ENCODE measurements at places on chromosomes 1 and 21. TPM values are rescaled to one million over a fixed set of nuclear protein-coding genes. Genes with fewer than 3 reads are reported as not detected.

DNA sequence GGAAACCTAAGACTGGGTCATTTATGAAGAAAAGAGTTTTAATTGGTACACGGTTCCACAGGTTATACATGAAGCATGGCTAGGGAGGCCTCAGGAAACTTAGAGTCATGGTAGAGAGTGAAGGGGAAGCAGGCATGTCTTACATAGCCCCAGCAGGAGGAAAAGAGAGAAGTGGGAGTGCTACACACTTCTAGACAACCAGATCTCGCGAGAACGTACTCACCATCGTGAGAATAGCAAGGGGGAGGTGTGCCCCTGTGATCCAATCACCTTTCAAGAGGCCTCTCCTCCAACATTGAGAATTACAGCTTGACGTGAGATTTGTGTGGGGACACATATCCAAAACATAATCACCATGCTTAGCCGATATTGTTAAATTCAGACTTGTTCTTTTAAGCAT lies 62.8 kb downstream of the DYRK1A start:
- DNase-seq = no peak

The KPRP gene
- not detected for total RNA-seq

- DNase-seq = peak; percentile 82
These were observed 16.2 kb upstream of the CAPN9 start for GRCh38 chr1:230730977-230731376.

DNA sequence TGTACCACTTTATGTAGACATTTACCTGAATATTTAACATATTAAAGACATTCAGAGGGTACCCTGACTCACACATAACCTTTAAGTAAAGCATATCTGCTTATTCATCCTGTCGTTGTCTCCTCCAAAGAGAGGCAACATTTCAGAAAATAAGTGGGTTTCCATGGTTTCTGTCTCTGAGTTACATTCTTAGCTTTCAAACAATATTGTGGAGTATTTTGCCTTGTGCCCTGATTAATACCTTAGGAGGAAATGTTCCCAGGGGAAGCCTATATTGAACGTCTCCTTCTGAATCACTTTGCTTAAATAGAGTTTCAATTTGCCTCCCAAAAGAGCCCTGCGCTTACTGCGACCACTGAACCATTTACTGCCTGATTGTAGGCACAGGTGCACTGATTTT lies 26.1 kb downstream of the PALMD start:
- DNase-seq = no peak

DNA sequence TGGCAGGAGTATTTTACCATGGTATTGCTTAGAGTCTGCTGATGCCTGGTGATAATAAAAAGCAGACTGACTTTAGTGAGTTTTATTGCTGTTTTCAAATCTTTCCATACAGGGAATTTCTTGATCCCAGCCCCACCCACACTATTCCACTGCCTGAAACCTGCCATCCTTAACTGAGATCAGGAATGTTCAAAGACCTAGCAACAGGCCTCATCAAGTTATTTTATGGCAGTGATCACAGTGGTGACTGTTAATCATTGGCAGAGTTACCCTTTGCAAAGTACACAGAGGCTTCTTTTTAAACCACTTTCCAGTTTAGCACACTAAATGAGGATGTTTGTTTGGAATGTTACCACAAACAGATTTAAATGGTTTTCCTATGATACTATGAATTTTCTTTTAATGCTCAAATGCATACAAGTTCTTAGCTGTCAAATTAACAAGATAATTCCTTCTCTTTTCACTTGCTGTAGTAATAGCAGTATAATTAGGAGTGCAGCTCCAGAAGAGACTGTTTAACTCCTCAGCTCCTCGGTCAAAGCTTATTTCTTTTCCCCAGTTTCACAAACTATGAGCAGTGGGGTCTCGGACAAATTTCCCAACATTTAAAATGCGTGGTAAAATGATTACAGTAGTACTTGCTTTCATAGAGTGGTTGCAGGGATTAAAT lies 69.9 kb upstream of the USP25 start:
- peak; percentile 42 for DNase-seq

DNA sequence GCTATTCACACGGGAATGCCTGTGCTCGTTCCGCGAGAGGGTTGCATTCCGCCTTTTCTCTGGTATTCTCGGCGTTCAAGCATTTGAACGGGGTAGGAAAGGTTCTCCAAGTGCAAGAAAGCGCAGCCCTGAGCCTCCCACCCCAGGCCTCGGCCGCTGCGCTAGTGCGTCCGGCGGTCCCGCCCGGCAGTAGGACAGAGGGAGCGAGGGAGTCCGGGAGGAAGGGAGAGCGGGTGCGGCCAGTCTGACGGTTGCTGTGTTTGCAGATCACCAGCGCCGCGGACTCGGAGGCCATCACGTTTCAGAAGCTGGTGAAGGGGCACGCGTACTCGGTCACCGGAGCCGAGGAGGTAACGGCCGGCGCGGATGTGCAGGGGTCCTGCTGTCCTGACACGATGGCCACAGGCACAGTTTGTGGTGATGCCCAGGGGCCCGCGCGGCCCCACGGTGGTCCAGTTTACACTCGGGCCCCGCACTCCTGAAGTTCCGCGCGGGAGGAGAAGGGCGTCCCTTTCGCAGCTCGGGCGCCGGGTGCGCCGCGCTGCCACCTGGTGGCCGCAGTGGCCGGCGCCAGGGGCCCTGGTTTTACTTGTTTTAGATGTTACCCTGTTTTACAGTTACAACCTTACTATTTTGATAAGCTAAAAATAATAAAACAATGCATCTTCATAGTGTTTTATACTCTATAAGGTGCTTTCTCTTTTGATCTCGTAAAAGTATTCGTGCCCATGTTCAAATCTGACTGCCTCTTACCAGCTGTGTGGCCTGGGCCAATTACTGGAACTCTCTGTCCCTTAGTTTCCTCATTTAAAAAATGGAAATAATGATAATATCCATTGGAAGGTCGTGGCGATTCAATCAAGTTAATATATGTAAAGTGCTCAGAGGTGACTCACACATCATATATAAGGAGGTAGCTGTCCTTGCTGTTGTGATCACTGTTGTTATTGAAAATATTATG lies 36.7 kb downstream of the CAPN2 start:
- DNase-seq = no peak

The CGN gene
- total RNA-seq = 0.24 TPM

The IRF6 gene
- not detected for total RNA-seq

DNA sequence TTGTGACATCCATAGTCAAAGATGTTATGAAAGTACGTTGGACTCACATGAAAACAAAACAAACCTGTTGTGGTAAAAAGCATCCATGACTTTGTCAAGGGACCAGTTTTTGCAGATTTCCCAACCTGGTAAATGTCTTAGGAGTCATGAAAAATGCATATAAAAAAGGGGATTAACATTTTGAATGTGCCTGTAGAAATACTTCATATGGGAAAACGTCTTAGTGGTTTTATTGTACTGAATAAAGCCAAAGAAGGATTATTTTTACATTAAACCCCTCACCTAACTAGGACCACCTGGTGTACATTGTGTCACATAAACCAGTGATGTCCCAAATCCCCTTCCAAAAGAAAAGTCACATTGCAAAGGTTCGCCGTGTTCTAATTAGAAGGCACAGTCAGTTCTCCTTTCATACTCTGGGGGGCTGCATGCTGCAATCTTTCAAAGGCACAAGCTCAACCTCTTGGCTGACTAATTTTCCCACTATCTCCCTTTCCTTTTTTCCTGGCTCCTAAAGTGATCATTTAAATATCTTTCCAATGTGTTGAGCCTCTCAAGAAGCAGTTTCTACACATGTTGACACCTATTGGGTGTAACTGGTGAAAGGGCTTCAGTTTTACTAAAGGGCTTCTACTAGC lies 119.8 kb upstream of the SPAG17 start:
- DNase-seq = no peak

DNA sequence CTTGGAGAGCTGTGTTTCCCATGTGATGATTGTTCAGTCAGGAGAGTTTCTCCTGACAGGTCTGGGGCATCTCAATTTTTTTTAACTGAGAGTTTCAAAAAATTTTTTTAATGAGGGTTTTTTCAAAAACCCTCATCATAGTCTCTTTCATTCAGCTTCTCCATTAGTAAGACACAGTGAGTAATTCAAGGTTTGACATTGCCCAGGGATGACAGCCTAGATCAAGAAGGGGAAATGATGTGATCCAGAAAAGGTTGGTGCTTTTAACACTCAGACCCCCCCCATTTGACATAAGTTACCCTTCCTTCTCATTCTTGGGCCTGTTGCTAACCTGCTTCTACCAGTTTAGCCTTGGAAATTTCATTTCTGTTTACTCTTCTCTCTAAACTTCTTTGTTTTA lies 189.4 kb upstream of the HOOK1 start:
- no peak for DNase-seq

The LIPI gene
- not detected for total RNA-seq

The CDC7 gene
- total RNA-seq = 12.6 TPM

The C1orf116 gene
- total RNA-seq = 1.1 TPM

DNA sequence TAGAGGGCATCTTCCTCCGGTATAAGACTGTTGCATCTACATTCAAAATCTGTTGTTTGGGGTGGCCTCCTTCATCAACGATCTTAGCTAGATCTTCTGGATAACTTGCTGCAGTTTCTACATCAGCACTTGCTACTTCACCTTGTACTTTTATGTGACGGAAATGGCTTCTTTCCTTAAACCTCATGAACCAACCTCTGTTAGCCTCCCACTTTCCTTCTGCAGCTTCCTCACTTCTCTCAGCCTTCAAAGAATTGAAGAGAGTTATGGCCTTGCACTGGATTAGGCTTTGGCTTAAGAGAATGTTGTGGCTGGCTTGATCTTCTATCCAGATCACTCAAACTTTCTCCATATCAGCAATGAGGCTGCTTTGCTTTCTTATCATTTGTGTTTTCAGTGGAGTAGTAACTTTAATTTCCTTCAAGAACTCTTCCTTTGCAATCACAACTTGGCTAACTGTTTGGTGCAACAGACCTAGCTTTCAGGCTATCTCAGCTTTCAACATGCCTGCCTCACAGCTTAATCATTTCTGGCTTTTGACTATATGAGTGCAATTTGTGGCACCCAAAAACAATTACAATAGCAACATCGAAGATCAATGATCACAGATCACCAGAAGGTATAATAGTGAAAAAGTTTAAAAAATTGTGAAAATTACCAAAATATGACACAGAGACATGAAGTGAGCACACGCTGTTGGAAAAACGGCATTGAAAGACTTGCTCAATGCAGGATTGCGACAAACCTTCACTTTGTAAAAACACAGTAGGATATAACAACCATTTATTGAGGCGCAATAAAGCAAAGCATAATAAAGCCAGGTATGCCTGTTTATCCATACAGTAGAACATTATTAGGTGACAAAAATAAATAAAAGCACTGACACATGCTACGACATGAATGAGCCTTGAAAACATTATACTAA lies 56.7 kb upstream of the GFI1 start:
- DNase-seq = no peak
